Hematopoietic multipotent progenitor cell treated with erythropoietin and hydrocortisone succinate and interleukin-3 and kit ligand, for 6 days (in vitro differentiated cells): ENCODE measurements at places on chromosomes 12 and 14.
A peak's percentile ranks its signal among the peaks of the same experiment; 100 is the strongest.

GRCh38 chr12:34396006-34396860 lies 373.9 kb downstream of the ALG10 start:
- no peak for DNase-seq

DNA sequence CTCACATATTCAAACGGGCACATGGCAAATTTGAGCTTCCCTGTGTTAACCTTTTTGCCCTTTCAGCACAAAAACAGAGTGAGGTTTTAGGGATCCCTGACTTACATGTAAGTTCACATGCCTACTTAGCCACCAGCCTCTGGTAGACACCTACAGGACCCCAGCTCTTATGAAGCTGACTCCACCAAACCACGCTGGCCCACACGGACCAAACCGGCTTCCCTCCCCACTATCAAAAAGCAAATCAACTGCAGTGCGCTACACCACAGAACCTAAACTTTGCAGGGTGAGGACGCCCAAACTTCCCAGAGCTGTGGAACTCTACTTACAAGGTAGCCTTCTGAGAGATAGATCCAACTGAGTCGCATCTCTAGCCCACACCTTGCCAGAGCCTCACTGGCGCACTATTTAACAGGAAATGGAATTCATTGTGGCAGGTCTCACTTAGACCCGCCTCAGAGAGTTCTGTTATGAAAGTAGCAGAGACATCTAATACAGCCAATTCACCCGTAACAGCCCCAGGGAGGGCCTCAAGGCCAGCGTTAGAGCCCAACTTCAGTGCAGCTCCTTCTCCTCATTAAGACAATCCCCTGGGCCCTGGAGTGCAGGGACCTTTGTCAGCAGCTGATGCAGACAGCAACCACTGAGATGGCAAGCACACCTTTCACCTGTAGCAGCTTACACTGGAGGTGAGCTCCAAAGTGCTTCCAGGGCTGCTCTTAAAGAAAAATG lies 49.2 kb downstream of the SH2B3 start:
- no peak for DNase-seq

DNA sequence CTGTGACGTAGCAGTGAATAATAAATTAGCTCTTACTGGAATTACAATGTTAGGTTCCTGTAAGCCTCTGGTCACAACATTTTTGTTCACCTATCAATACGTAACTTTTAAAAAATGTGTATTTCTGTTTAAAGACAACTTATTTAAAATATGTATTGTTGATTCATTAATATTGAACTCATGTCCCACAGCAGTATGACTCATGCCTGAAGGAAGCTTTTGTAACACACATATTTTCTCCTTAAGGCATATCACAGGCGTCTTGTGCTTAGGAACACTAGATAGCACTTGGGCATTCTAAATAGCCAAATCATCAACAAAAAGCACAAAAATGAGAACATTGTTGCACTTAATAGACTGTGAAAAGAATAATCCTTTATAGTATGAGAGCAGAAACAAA lies 92.5 kb downstream of the GPHN start:
- DNase-seq: no peak

DNA sequence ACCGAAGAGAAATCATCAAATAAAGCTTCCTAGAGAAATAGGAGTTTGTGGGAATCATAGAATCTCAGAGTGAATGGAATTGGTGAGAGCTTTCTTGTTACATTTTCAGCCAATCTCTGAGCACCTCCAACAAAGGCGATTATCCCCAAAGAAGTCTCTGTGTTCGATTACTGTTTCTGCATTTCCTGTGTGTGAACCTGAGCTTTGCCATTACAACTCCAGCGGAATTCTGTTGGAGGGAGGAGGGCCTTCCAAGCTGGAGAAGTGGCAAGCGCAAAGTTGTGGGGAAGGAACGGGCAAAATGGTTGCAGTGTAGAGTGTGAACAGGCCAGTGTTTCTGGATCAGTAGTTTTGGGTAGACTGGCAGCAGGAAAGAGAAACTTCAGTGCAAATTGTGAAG lies 23.1 kb downstream of the TMEM117 start:
- DNase-seq: no peak

- DNase-seq: no peak
These were observed 8.0 kb downstream of the RAN start for GRCh38 chr12:130879781-130880389.

- DNase-seq: peak; percentile 8
These were observed 352.7 kb downstream of the AEBP2 start for GRCh38 chr12:19792028-19792427.

DNA sequence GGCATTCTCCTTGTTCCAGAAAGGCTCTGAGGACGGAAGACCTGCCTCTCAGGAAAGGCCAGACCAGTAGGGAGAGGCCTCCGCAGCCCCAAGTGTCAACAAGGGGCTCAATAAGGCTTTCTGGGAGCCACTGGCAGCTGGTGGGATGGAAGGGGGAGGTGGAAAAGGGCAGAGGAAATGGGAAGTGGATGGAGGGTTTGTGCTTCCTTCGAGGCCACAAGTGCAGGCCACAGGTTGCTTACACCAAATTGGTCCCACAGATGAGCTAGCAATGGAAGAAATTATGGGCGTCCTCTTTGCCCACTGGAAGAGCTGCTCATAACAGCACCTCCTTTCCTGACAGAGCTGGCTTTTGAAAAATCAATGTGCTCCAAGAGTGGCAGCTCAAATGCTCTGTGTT lies 28.2 kb downstream of the P2RX4 start:
- DNase-seq: no peak

DNA sequence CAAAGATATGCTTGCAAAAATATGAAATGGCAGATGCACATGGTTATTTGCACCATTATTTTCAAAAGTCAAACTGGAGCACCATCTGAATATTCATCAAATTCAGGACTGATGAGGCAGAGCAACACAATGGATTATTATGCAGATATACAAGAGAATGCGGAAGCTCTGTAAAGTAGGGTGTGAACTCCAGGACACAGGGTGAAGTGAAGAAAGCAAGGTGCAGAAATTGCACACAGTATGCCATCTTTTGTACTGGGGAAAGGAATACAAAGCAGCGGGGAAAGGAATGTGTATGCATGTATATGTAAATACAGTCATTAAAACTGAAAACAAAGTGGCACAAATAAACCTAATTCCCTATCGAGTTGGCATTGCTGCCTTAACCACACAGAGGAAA lies 22.7 kb upstream of the CLEC4E start:
- no peak for DNase-seq

- no peak for DNase-seq
These were observed 384.9 kb downstream of the SOX5 start for GRCh38 chr12:23564451-23565152.

DNA sequence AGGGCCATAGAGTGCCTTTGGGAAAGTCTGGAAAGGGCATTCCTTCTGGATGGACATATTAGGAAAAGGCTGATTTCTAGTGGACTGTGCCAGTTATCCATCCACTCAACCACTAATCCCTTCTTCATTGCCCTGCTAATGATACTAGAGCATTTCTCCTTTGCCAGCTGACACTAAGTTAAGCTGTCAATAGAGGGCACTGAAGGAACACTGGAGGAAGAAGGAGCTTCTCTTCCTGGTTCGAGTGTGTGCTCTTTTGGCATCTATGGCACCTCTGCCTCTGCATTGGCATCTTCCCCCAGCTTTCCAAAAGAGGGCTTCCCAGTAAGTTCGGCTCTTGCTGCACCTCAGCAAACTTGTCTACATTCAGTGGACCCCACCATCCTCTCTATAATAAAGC lies 165.4 kb downstream of the DERA start:
- peak; percentile 65 for DNase-seq

- DNase-seq: no peak
These were observed 117.1 kb downstream of the PRKCH start for GRCh38 chr14:61438497-61438859.

DNA sequence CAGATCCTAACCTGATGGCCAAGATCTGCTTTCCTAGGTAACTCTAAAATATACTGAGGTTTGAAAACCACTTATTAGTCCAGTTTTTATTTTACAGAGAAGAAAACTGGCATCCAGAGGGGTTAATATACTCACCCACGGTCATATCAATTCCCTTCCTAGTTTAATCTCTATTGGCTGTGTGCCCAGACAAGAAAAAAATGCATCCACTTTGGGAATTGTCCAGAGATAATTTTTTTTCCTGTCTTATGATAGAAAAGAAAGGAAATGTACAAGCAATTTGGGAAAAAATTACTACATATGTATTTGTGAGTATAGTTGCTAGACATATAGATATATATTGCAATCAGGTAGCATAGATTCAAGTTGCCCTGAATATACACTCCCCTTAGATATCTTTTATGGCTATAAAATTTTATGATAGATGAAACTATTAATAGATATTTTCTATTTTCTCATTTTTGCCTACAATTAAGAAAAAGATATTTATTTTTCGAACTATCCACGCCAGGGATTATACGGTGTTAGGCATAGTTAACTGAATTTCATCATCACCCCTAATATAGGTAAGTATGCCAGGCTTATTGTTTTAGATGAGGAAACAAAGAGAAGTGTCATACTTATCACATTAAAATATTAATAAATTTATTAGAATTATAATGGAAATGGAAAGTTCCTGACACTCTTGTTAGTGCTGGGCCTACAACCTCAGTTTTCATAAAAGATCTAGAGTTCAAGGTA lies 100.5 kb upstream of the SLC38A2 start:
- DNase-seq: peak; percentile 20

GRCh38 chr12:34305176-34305575 lies 282.9 kb downstream of the ALG10 start:
- no peak for DNase-seq

DNA sequence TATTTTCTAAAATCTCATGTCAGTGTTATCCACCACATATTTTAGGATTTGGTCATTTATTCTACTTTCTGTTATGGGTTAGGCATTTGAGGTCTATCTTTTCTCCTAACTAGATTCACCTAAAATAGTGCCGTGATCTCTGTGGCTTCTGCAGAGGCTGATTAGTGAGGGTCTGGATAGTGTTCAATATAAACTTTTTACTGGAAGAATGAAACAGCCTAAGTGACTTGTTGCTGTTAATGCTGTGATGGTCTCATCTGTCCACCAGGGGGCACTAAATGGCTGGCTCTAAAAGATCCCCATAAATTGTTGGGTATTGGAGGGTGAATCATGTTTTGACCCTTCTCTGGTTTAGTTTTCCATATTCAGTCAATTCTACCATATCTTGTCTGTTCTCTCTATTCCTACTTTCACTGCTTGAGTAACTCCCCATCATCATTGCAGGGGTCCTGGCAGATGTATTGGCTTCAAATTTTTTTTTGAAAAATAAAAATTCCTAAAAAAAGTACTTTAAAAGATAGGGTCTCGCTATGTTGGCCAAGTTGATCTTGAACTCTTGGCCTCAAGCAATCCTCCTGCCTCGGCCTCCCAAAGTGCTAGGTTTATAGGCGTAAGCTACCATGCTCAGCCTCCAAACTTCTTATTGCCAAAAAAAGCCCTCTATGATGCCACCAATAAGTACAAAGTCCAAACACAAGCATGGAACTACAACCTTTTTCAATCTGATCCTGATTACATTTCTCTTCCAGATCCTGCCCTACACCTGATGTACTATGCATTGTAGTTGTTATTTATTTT lies 6.9 kb downstream of the PABPN1 start:
- peak; percentile 92 for DNase-seq

- DNase-seq: no peak
These were observed 37.9 kb upstream of the ALDH2 start for GRCh38 chr12:111728795-111729194.

- DNase-seq: no peak
These were observed 12.9 kb upstream of the CCDC196 start for GRCh38 chr14:66473223-66473622.

DNA sequence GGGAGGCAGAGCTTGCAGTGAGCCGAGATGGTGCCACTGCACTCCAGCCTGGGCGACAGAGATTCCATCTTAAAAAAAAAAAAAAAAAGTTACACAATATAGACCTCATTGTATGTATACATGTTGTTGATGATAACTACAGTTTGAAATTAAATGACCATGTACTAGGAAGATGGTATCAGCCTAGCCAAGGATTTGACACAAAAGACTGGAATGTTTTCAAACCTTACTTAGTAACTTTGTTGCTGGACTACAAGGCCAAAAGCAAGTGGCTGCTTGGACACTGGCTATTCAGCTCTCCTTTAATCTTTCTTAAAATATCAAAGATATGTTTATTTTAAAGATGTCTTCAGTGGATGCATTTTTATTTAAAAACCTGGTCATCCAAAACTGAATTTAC lies 18.9 kb upstream of the NUDT4 start:
- no peak for DNase-seq

DNA sequence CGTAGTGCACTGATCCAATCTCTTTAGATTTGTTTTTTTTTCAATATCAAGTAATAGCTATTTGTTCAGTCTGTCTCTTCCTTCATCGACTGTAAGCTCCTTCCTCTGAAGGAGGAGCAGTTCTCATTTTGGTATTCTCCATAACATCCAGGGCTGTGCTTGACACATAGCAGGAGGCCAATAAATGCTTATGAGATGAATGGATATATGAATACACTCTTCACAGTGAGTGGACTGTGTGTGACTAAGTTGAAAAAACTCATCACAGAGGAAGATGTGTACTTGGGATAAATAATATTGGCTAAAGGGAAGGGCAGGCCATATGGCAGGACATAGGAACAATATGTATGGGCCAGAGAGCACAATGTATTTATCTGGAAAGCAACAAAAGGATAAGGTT lies 205.3 kb upstream of the PRICKLE1 start:
- no peak for DNase-seq

DNA sequence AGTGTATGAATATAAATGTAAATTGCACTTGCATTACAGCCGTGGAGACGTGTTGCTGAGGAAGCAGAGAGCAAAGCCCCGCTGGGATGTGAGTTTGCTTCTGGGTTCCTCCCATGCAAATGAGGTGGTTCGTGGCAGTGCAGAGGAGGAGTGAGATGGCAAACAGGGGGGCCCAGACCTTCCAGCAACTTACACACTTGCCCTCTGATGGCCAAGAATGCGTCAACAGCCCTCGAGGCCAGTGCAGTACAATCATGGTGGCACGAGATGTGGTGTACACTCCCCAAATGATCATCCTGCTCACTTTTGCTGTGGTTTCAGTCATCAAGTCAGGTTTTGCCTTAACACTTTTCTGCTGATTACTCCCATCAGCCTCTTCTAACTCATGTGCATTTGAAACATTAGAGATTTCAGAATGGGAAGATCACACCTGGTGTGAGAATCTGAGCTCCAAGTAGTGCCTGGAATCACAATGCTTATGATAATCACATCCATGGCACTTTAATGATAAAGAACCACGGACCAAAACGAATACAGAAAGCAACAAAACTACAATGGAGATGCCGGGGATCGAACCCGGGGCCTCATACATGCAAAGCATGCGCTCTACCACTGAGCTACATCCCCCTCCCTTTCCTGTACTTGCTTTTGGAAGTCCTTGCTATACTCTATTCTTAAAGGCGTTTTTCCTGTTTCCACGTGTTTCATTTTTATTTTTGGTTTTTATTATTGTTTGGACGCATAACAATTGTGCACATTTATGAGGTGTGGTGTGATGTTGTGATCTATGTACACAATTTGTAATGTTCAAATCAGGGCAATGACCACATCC lies 7.0 kb upstream of the UBC start:
- DNase-seq: peak; percentile 87

GRCh38 chr12:29616664-29617406 lies 119.3 kb upstream of the OVCH1 start:
- DNase-seq: no peak

DNA sequence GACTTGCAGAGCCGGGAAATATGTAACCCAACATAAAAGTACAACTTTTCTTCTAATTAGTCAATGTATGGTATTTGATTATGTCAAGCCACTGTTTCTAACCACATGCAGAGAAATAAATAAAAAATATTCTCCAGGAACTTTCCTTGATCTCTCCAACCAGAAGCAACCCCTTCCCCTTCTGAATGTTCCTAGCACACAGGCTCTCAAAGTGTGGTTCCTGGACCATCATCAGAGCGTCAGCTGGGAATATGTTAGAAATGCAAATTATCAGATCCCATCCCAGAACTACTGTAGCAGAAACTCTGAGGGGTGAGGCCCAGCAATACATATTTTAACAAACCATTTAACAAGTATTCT lies 21.0 kb upstream of the ITPR2 start:
- no peak for DNase-seq
